ENCODE measurements at places on chromosomes 16 and 17.
A peak's percentile ranks its signal among the peaks of the same experiment; 100 is the strongest.

DNA sequence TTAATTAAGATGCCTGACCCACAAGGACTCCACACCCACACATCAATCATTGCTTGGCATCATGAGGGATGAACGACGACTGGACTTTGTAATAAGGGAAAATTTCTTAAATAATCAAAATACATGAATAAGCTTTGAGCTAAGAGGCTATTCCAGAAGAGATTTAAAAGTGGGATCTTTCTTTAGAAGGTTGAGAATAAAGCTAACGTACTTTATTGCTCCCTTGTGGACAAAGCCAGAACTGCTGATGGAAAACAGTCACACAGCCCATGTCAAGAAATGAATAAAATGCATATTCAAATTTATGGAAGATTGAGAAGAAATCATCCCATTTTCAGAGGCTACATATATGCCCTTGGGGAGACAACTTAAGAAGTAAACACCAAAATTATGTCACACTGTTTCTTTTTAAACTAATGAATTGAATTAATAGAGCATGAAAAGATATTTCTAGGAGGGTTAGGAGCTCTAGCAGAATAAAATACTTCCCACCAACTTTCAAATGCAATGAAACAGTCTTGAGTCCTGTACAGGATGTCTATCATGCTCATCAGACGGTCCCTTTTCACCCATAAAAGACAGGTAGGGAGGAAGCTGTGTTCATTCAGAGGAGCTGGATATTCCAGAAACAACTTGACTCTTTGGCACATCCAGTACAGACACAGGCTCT is 60.2 kb upstream of the PHOSPHO1 start:
- DNase-seq: no peak

DNA sequence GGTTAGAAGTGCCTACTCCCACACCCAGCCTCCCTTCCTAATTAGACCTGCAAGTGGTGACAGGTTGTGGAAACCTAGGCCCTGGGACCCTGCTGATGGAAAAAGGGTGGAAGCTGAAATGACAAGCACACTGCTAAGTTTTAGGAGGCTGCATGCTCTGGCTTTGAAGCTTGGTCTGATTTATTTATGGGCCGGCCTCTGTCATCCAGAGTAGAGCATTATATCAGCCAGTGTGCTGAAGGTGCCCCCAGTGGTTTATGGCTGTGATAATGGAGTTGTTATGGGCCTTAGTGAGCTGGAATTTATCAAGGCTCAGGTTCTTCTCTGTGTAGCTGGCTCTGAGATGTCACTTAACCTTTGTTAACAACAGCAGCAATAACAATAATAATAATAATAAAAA is 142.6 kb downstream of the UTP18 start:
- no peak for DNase-seq

GRCh38 chr16:56549744-56550385 is 15.0 kb upstream of the MT4 start:
- peak; percentile 2 for DNase-seq

GRCh38 chr17:72370819-72371218 is 250.0 kb downstream of the SOX9 start:
- DNase-seq: no peak

- no peak for DNase-seq
These were observed 48.9 kb upstream of the ASIC2 start for GRCh38 chr17:33342025-33342424.

GRCh38 chr17:63550817-63551639 is 751 bp downstream of the DCAF7 start:
- DNase-seq: no peak

GRCh38 chr17:16999931-17000625 is 28.2 kb upstream of the TNFRSF13B start:
- no peak for DNase-seq

- DNase-seq: no peak
These were observed 721.2 kb upstream of the SOX9 start for GRCh38 chr17:71399649-71400048.

DNA sequence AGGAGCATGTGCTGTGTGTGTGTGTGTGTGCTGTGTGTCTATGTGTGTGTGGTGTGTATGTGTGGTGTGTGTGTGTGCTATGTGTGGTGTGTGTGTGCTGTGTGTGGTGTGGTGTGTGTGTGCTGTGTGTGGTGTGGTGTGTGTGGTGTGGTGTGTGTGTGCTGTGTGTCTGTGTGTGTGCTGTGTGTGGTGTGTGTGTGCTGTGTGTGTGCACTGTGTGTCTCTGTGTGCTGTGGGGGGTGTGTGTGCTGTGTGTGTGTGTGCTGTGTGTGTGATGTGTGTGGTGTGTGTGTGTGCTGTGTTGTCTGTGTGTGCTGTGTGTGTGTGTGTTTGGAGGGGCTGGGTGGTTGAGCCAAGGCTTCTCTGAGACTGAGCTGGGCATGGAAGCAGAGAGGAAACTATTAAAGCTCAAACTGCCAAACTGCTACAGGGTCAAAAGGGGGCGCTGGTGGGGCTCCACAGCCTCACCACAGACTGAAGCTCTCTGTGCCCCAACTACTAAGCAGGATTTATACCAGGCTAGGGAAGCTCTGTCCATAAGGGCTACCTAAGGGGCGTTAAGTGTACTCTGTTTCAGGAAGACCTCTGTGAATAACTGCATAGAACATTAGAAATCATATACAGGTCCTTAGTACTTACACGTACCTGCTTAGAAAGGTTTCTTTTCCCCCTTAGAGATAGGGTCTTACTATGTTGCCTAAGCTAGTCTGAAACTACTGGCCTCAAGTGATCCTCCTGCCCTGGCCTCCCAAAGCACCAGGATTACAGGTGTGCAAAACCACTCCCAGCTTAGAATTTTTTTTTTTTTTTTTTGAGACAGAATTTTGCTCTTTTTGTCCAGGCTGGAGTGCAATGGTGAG is 27.8 kb upstream of the GHDC start:
- peak; percentile 22 for DNase-seq

DNA sequence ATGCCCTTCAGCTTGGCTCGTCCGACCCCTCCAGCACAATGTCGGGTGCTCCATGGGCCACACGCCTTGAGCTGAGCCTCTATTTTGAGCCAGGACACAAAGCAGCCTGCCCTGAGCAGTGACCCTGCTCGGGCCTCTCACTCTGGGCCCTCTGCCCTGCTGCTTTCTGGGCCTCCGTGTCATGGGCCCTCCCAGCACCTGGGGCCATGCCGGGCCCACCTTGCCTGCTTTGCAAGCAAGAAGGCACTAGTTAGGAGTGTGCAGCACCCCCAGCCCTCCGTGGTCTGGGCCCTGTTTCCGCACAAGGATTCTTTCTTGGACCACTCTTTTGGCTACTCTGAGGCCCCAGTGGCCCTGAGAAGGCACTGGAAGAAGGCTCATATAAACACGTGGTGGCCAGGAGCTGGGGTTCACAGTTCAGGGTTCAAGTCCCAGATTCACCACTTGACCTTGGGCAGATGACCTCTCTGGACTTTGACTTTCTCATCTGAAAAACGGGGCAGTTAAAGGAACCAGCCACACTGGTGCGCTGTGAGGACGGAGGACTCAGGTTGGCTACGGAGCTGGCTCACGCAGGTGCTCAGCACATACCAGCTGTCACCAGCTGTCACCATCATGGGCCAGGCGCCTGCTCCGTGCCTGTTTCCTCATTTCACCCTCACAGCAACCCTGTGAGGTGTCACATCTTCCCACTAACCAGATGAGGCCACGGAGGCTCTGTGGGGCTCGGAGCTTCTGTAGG is 166.0 kb upstream of the GSE1 start:
- DNase-seq: no peak

- no peak for DNase-seq
These were observed at the start of gene ENO3 for GRCh38 chr17:4950746-4951204. Gene ENO3, plus strand, starts transcription at chr17:4951119. Its CDS starts 711 bp downstream, at chr17:4951830.

DNA sequence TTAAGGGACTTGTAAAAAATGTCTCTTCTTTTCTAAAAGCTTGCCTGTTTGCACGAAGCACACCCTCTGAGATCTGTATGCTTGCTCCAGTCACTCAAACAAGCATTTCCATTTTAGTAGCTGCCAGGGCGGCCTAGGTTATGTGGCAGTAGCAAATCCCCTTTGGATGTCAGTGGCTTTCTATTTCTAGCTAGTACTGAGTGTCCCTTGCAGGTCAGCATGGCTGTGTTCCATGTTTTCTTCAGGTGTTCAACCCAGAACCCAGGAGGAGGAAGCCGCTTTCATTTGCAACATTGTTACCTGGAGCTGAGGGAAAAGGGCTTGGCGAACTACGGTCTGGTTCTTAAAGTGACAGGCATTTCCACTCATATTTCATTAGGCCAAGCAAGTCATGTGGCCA is 36.4 kb downstream of the FOXL1 start:
- DNase-seq: no peak

Measured in stimulated activated CD8-positive, alpha-beta memory T cell treated with anti-CD3 and anti-CD28 coated beads, Interleukin-15, amount 100 ng/mL, for 48 hours (primary cell).